ENCODE measurements at places on chromosomes 1 and 21.

GRCh38 chr21:24046829-24047443, 1560.3 kb downstream of the MRPL39 start:
- DNase-seq: no peak

DNA sequence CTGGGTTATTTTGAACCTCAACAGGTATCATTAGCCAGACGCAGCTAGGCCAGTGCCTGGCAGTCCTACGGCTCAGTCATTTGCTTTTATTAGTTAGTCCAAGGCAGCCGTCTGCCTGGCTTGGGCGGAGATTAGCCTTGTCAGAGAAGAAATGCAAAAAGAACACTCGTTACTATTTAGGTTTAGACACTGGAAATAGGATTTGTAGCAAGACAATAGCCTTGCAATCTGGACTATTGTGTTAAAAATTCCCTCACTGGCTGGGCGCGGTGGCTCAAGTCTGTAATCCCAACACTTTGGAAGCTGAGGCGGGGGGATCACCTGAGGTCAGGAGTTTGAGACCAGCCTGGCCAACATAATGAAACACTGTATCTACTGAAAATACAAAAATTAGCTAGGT, 11.0 kb upstream of the PRKCZ start:
- DNase-seq: no peak

GRCh38 chr1:1144122-1144842, 28.4 kb upstream of the C1orf159 start:
- DNase-seq: no peak

GRCh38 chr21:45593162-45594022, 50.1 kb upstream of the PCBP3 start:
- DNase-seq: no peak

DNA sequence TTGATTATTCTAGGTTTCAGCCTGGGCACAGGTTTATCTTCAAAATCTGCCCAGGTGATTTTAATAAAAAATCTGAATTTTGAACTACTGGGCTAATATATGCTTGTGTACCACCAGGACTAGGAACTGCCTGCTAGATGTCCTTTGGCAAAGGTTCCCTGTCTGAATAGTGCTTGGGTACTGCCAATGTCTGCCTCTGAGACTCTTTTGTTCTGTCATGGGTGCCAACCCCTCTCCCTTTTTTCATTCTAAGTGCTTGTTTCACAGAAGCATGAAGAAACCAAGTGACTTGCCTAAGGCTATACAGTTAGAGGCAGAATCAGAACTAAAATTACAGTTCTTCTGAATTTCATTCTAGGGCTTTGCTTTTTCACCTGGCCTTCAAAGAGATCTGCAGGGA, 106.3 kb upstream of the CACHD1 start:
- no peak for DNase-seq

DNA sequence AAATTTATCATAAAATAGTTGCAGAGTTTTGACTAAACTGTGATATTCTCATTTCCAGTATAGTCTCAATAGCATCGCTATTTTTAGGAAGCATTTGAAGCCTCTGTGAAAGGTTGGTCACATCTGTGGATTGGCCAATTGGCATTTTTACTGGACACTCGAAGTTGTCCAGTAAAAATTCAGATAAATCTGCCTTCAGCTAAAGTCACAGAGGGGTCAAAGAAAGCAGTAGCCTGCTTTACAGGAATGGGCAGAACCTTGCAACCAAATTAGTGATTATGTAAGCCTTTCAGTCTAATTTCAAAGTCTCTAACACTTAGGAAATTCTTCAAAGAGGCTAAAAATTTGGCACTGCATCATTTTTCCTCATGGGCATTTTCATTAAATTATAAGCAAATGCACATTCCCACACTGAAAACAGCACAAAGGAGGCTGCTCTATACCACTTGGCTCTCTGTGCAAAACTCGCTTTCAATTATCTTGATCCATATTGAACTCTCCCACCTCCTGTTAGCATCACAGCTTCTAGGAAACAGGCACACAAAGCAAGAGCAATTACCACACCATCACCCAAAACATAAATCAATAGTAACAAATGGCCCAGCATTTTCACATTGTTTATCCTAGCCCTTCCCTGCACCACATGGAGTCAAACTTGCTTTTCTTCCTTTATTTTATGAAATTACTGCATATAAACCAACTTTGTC, 318.5 kb upstream of the DUSP10 start:
- no peak for DNase-seq

GRCh38 chr1:79177844-79178243, 171.3 kb upstream of the ADGRL4 start:
- no peak for DNase-seq

GRCh38 chr1:75449998-75450397, 160.9 kb downstream of the SLC44A5 start:
- DNase-seq: no peak

- DNase-seq: no peak
Observed at GRCh38 chr21:46268371-46268770, 17.0 kb downstream of the MCM3AP start.

DNA sequence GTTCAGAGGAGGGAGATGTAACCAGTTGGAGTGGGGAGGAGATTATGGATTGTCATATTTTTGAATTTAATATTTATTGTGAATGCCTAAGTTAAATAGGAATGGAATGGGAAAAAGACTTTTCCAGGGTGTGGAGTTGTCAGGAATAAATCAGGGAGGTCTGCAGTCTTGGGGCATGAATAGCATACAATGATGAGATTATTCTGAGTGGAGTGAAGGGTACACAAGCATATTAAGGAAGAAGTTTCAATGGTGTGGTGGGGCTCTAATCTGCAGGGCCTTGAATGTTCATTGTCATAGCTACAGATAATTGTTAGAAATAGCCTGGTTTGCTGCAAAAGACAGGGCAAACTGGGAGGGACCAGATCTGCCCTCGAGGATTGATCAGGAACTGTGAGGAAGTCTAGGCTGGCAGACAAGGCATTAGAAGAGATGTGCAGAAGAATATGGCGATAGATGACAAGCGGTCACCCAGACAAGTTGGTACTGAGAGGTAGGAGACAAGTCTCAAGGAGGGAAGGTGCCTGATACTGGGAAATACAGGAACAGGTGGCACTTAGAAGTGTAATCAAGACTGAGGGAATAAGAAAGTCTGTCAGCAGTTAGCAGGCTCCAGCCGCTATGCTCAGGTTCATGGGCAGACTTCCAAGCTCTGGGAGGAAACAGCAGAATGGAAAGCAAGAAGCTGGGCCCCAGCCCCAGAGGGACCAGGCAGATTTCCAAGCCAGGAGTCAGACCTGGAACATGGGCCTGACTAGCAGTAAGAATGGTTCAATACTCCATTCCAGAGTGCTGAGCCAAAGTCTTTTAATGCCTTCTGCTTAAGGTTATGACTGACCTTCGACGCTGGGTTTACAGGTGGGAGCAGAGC, 20.9 kb upstream of the RGL1 start:
- DNase-seq: no peak

DNA sequence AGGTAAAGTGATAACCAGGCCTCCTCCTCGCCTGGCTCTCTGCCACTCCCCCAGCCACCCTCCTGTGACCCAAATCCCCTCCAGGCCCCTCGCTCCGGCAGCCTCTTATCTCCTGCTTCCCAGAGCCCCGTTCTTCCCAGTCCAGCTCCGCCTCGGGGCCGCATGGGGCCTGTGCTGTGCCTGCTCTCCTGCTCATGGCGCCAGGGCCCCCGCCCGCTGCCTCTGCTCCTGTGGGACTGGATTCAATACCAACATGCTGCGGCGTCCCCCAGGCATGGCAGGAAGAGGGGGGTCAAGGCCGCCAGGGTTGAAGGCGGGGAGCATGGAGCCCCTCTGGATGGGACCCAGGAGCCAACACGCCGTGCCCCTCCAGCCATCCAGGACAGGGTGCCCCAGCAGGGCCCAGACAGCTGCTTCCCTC, 213.0 kb upstream of the VAMP3 start:
- DNase-seq: no peak

GRCh38 chr1:88780485-88780884, 96.4 kb downstream of the PKN2 start:
- no peak for DNase-seq

DNA sequence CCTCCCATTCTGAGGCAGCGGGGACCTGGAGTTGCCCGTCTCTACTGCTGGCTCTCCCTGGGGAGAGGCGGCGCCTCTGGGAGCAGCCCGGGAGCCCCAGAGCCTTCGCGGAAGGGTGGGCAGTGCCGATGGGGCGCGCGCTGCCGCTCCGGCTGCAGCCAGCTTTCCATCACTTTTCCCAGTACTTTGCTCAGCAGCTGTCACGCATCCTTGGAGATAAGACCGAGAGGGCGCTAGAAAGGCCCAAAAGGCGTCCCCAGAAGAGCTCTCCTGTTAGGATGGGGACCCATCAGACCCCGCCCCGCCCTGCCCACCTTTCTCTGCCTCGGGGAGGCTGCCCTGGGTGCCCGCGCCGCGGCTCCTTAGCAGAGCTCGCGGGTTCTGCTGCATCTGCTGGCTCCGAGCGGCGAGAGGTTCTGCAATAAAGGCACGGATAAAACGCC, 534 bp downstream of the KCNH1 start:
- DNase-seq: no peak

DNA sequence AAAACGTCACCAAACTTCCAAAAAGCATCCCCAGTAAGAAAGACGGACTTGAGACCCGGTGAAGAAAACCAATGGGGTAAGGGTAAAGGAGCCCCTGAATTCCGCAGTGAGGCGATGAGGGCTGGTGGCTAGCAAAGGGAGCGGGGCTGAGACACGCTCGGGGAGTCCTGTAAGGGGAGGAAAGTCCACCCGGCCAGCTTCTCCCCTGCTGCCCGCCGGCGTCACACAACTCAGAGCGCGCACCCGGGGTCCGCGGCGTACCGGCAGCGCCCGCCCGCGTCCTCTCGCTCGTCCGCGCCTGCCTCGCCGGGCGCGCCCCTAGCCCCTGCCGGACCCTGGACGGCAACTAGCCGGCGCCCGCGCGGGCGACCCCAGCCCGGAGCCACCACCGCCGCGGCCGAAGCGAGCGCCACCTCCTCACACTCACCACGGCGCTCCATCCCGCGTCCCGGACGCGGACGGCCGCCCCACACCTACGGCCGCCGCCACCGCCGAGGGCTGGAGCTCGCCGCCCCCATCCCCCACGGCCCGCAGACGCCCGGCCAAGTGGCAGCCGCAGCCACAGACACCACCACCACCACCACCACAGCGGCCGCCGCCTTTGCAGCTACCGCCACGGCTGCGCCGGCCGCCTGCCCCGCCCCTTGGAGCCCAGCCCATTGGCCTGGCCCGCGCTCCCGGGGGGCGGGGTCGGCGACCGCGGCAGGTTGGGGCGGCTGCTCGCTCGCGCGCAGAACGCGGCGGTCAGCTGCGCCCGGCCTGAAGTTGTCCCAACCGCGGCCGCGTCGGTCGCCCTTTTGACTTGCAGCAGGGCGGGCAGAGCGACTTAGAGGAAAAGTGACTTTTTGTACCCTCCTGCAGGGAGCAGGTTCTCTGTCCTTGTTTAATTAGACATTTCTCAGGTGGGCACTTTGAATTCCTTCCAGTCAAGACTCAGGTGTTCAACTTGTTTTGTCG, 10.0 kb upstream of the ARHGAP29 start:
- no peak for DNase-seq

- no peak for DNase-seq
Observed at GRCh38 chr1:50981741-50982140, 11.7 kb downstream of the CDKN2C start.

DNA sequence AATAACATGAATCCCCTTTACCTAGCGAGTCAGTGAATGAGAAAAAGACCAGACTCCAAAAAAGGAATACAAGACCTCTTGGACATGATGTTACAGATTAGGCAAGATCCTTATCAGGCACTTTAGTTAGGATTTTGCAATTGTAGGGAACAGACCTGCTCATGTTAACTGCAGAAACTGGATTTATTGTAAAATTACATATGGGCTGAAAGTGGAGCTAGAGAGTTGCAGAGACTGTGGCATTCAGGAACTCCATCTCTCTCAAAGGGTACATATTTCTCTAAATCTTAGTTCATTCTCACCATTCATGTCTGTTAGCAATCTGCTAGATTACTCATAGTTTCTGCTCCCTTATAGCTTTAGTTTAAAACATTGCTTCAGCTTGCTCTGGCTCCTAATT, 142.2 kb downstream of the PAPPA2 start:
- no peak for DNase-seq

DNA sequence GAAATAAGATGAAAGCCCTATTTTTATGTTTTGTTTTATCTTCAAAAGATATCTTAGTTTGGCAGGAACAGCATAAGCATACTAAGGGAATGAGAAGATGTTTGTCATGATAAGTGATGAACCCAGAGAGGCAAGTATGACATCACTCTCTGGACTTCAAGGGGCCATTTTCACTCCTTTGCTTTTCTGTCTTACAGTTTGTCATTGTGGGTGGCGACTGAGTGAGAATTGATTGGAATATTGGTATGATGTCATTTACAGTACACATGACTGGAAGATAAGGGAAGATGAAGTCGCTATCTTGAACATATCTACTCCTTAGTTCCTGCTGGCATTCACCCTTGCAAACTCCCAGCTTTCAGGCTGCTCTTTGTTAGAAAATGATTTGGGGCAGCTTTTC, 258.1 kb upstream of the RAB4A start:
- DNase-seq: no peak

DNA sequence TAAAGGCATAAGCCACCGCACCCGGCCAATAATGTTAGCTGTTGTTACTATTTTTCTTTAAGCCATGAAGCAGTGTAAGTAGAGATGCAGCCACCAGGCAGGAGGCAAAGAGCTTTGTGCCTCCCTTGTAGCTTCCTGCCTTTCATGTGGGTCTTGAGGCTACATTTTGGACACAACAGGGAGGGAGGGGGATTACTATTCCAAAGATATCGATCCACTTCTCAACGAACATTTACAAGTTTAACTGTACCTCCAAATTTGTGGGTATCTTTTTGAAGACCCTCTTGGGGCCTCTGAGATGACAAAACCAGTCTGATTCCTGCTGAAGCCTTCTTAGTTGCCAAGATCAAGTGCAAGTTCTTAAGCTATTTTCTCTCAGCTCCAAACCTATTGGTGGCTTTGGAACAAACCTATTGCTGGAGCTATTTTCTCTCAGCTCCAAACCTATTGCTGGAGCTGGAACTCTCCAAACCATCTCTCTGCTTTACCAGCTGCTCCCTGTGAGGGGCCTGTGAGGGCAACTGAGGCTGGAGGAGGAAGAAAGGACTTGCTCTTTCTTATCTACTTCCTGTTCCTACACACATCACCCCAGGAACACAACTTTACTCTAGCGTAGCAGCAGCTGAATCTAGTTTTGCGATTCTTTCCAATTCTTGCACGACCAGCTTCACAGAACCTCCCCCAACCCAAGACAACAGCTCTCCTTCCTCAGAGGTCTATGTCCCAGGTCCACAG, 16.1 kb upstream of the RCAN3 start:
- no peak for DNase-seq

GRCh38 chr1:100643471-100644196, 75.9 kb upstream of the VCAM1 start:
- no peak for DNase-seq

- DNase-seq: no peak
Observed at GRCh38 chr1:153792631-153793041, 17.4 kb downstream of the SLC27A3 start.

DNA sequence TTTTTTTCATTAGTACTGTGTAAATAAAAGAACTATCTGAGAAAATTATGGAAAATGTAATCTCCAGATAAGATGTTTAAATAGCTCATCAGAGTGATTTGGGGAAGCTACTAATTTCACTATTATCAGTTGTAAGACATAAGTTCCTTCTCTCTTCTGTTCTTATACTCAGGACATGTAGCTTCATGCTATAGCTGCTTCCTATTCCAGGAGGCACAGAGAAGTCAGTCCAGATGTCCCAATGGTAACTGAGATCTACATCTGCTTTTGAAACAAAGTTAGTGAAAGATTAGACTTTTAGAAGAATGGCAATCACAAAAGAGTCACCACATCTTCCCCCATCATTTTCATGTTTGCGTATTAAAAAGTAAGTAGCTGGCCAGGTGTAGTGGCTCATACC, 5.6 kb downstream of the MAP3K21 start:
- DNase-seq: no peak

GRCh38 chr1:14167884-14168283, 430.6 kb upstream of the KAZN start:
- DNase-seq: no peak
